ENCODE measurements at places on chromosomes 2 and 18.
A peak's percentile ranks its signal among the peaks of the same experiment; 100 is the strongest.

- DNase-seq: no peak
Observed at GRCh38 chr18:34710934-34711333, 836 bp downstream of the DTNA start.

- no peak for DNase-seq
Observed at GRCh38 chr2:194380011-194380410, 1277.0 kb upstream of the SLC39A10 start.

DNA sequence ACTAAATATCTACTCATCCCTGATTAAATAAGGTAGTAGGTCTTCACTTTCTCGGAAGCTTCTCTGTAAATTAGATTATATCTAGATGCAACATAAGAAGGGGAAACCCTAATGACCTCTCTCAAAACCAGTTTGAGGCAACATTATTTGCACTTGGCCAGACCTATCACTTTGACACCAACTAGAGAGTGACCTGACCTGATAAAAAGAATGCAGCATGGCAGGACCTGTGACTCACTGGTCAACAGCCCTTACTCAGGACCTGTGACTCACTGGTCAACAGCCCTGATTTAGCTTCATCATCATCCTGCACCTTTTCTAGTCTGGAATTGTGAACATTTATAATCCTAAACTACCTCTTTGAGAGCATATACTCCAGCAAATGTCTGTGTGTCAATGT, 1957.7 kb upstream of the CELF4 start:
- no peak for DNase-seq

- DNase-seq: peak; percentile 3
Observed at GRCh38 chr2:38146275-38146906, 70.4 kb upstream of the CYP1B1 start.

DNA sequence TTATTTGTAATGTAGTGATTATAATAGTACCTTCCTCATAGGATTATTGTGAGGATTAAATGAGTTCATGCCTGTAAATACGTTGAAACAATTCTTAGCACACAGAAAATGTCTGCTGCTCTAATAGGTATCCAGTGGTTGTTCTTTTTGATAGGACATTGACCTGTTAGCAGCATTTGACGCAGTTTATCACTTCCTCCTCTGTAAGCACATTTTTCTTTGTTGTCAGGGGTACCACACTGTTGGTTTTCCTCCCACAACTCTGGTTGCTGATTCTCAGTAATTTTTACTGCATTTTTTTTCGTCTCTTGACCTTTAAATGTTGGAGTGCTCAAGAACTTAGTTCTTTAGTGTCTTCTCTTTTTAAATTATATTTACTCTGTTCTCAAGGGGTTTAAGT, 15.4 kb downstream of the PPM1B start:
- no peak for DNase-seq

DNA sequence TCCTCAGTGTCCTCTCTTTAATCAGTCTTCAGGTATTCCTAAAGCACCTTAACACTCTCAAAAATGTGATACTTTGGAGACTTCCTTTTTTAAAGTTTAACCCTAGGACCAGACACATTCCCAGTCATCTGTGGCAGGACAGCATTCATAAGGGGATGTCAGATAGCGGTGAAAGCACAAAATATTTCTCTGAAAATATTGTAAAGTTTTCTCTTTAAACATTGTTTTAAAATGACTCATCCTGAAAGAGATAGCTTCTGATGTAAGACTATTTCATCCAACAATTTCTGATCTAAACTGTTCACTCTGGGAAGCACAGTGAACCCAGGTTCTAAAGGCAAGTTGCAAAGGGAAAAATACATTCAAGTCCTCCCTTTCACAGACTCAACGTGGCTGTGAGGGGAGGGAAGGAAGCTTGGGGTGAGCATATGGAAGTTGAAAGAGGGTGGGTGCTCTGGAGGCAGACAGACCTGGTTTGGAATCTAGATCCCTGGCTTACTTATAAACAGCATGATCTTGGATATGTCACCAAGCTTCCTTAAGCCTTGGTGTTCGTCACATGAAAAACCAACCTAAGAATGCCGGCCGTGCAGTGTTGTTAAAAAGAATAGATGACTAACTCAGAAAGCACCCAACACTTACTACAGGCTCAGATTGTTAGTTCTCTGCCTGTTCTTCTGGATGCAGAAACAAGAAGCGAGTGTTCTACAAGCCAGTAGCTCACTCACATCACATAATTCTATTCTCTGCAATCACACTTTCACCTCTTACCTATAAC, 12.1 kb downstream of the GALNT14 start:
- DNase-seq: no peak

GRCh38 chr2:126908721-126909177, 10.1 kb downstream of the TEX51 start:
- no peak for DNase-seq

GRCh38 chr18:28086670-28087552, 90.0 kb downstream of the CDH2 start:
- no peak for DNase-seq

- no peak for DNase-seq
Observed at GRCh38 chr18:71485611-71486010, 1058.5 kb downstream of the CBLN2 start.

- DNase-seq: peak; percentile 42
Observed at GRCh38 chr2:126527836-126528490, 128.0 kb upstream of the GYPC start.

GRCh38 chr2:207867905-207868304, 98.2 kb upstream of the FZD5 start:
- DNase-seq: no peak

DNA sequence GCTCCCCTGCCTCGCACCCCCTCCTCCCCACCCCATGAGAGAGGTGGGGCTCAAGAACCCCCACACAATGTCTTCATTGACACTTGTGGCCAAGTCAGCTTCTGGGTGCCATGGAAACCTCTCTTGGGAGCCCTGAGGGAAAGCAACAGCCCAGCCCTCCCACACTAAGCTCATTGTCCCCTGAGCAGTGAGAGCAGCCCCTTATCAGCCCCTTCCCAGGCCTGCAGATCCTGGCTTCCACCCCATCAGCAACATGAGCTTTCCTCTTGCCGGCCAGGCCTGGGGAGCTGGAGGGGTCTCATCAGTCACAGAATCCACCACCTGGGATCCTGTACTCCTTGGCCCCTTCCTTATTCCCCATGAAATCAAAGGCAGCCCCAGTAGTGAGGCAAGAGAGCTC, 107.8 kb upstream of the ST3GAL5 start:
- DNase-seq: no peak

DNA sequence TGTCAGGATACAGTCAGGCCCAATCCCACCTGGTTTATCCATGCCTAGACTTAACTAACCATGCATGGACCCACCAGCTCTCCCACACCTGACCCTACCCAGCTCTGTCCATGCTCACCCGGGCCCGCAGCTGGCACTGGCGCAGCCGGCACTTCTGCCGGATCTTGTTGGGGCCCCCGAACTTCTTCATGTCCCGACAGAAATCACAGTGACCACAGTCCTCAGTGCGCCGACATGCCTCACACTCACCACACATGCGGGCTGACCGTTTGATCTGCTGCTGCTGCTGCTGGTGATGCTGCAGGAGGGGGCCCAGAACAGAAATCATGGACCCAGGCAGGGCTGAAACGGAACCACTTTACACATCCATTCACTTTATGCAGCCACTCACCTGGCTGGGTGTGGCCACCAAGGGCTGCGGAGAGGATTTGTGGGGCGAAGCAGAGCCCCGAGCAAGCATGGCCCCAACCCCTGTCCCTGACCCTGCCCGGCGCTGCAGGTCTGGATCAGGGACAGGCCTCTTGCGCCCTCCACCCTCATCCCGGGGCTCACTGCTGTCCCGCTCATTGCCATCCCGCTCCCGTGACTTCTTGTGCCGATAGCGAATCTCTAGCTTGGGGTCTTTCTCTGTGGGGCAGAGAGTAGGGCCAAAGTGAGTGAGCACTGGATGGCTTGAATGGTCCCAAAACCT, 1.7 kb downstream of the CXXC1 start:
- no peak for DNase-seq

- no peak for DNase-seq
Observed at GRCh38 chr2:127778850-127779249, 32.1 kb downstream of the WDR33 start.

DNA sequence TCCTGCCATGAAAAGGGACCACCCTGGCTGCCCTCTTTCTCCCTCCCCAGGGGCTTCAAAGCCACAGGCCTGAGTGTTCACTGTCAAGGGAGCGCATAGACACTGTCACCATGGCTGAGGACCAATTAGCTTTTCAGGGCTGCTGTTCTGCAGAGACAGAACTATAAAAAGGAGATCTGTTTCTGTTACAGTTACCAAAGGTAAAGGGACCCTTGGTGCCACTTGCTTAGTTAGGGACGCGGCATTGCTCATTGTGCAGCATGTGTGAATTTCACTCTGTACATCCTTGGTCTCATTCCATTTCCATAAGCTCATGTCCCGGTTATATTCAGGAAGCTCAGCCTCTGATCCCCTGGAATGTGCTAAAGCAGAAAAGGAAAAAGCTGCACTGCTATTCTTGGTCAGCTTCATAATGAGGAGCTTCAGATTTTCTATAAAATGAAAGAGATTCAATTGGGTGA, 55.5 kb upstream of the RNF152 start:
- DNase-seq: no peak

DNA sequence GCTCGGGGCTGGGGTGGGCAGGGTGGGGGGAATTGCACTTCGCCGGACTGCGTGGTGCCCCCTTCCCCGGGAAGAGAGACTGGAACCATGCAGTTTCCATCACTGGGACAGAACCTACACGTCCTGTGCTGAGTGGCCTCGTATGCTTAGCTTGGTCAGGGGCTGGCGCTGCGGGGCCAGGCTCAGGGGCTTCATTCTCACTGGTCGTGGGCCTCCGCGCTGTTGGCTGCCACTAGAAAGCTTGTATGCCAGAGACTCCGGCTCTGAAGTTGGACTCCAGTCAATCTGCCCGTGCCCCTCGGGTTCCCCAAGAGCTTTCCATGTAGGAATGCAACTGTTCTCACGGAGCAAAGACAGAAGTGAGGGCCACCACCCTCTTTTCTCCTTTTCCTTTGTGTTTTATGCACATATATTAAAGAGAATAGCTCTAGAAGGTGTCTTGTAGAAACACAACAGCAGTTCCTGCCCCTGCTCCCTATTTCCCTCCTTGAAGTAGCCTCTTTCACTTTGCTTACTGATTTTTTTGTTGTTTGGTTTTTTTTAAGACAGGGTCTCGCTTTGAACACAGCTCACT, 64.0 kb upstream of the YWHAQ start:
- DNase-seq: no peak

GRCh38 chr2:36587101-36587500, 10.9 kb downstream of the FEZ2 start:
- no peak for DNase-seq

DNA sequence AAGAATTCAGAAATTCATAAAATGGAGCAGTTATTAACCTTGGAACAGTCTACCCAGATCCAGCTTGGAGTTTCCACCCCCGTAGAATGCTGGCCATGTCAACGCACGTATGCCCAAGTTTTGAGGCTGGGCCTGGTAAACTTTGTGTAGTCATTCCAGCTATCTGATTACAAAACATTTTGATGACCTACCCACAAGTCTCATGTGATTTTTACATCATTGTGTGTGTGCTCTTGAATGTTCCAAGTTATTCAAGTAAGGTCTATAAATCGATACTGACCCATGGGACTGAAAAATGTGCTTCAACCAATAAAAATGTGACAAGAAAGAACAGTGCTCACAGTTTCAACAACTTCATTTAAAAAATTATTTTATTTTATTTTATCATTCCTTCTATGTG, 32.5 kb upstream of the ICOS start:
- no peak for DNase-seq

GRCh38 chr2:54579682-54580620, 123.8 kb downstream of the SPTBN1 start:
- DNase-seq: peak; percentile 67

DNA sequence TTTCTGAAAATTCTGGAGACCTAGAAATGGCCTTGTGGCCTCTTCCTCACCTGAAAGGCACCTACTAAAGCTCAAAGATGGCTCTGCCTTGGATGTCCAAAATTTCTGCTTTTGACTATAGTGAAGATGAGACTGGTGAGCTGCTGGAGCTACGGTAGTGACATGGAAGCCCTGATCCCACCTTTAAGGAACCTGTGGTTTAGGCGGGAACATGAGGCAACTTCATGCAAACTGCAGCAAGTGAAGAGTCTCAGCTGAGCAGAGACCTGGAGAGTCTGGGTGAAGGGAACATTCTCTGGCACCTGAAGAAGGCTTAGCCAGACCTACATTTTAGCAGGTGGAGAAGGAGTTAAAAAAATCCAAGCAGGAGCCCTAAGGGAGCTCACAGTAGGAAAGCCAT, 40.0 kb downstream of the GORASP2 start:
- no peak for DNase-seq

GRCh38 chr2:63064197-63064596, 13.6 kb downstream of the OTX1 start:
- DNase-seq: no peak

- DNase-seq: no peak
Observed at GRCh38 chr18:31419457-31419932, 28.0 kb upstream of the DSG3 start.

- DNase-seq: no peak
Observed at GRCh38 chr2:180474716-180475115, 467.6 kb upstream of the CWC22 start.

DNA sequence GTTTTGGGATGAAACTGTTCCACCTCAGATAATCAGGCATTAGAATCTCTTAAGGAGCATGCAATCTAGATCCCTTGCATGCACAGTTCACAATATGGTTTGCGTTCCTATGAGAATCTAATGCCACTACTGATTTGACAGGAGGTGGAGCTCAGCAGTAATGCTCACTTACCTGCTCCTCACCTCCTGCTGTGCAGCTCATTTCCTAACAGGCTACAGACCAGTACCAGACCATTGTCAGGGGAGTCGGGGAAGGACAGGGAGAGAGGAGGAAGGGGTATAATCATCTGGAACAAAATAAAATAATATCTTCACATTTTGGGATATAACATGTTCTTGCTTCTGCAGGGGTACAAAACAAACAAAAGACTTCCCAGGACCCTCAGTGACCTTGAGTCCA, 532.0 kb upstream of the FSHR start:
- DNase-seq: no peak

GRCh38 chr2:43074592-43075053, 151.8 kb downstream of the ZFP36L2 start:
- DNase-seq: no peak

DNA sequence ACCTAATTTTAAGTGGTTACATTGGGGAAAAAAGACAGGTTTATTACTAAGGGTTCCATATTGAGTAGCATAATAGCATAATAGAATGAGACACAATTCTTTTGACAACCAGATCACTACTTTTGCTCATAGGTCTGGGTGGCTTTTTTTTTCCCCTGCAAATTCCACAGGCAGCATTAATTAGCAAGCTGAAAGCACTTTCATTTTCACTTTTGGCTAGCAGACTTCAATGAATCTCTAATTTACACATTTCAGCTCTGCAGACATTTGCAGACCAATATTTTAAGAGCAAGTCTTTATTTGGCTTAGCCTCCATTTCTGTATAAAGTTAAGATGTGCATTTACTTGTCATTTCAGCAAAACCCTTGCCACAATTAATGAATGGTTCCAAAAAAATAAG, 185.5 kb downstream of the NOL4 start:
- no peak for DNase-seq

- DNase-seq: no peak
Observed at GRCh38 chr2:14866736-14867352, 234.3 kb downstream of the LRATD1 start.

GRCh38 chr2:155250800-155251199, 552.3 kb downstream of the KCNJ3 start:
- DNase-seq: peak; percentile 0

- DNase-seq: no peak
Observed at GRCh38 chr18:39840856-39841481, 2114.1 kb upstream of the PIK3C3 start.
